NCI-H2171 (cell line): ENCODE measurements at places on chromosomes 5 and 9.

GRCh38 chr9:129414377-129414992 lies 206.4 kb downstream of the C9orf50 start:
- DNase-seq, result no peak

DNA sequence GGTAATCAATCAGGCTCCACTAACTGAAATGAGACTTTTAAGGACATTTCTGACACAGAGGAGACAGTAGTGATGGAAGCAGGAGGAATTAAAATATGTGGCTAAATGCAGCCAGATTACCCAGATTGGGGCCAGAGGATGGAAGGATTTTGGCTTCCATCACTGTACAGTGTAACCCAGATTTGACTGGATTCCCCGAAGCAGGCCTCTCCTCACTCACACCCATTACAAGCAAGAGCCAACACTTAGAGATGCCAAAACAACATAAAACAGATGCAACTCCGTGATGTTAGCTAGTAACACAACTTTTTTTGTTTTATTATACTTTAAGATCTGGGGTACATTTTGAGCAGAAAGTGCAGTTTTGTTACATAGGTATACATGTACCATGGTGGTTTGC lies 17.6 kb downstream of the TEK start:
- no peak for DNase-seq

DNA sequence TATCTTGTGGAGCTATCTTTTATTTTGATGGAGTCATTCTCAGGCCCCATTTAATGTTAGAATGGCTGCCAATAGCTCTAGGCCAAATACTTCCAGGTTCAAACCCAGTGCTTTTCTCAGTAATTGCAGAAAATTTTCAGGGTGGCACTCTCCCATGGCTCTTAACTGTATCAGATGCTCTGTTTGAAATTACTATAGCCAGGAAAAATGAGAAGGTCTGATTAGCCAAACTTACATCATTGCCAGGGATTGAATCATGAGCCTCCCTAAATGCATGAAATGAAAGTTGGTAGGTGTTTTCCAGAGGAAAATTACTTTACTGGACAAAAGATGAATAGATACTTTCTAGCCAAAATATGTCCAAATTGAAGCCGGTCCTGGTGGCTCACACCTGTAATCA lies 404.8 kb downstream of the MAT2B start:
- no peak for DNase-seq

DNA sequence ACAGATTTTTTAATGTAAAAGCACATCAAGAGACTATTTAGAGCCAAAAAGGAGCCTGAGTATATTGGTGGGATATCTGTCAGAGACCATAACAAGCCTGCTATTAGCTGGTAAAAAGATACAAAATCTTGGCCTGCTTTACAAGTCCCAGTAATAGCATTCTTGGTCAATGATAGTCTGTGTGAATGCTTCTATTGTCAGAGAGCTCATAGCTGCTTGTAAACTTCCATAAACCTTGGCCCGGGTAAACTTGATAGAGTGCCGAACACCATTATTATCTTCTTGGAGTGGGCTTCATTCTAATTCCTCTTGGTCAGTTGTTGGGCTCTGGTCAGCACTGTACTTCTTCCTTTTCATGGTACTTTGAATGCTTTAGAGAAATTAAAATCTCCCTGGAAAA lies 64.0 kb downstream of the UBAP1 start:
- no peak for DNase-seq

DNA sequence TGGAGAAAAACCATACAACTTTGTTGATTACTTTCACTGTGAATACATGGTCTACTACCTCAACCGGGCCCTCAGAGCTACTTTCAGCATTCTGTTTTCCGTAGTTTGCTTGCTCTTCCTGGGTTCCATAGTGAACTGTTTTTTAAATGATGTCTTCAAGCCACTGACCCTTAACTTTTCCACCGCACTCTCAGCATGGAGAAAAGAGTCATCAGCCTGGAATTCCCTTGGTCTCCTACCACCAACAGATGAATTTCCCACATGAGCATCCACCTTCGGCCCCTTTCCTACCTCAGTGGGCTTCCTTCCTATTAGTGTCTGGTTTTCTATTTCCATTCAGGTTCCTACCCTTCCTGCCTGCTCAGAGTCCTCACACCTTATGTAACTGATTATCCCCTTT lies 135.9 kb upstream of the ADAMTSL1 start:
- no peak for DNase-seq

DNA sequence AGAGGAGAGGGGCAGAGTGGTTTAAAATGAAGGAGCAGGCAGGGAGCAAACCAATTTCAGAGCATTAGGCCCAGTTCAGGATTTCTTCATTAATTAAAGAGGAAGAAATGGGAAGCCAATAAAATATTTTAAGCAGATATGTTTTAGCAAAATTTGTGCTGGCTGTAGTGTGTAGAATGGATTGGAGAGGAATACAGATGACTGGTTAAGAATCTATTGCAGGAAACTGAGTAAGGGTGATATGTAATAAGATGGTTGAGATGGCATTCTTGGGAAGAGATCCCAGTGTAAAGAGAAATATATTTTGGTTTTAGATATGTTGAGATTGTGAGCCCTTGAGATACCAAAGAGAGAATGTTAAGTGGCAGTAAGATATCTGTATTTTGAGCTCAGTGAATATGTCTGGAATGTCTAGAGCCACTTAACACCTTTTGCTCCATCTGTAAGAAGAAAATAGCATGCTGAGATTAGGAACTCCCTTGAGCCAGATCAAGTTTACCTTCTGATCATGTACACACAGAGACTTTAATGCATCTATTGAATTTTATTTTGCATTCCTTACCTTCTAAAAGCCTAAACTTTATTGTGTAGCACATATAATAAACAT lies 79.5 kb upstream of the SLC27A6 start:
- DNase-seq, result no peak

DNA sequence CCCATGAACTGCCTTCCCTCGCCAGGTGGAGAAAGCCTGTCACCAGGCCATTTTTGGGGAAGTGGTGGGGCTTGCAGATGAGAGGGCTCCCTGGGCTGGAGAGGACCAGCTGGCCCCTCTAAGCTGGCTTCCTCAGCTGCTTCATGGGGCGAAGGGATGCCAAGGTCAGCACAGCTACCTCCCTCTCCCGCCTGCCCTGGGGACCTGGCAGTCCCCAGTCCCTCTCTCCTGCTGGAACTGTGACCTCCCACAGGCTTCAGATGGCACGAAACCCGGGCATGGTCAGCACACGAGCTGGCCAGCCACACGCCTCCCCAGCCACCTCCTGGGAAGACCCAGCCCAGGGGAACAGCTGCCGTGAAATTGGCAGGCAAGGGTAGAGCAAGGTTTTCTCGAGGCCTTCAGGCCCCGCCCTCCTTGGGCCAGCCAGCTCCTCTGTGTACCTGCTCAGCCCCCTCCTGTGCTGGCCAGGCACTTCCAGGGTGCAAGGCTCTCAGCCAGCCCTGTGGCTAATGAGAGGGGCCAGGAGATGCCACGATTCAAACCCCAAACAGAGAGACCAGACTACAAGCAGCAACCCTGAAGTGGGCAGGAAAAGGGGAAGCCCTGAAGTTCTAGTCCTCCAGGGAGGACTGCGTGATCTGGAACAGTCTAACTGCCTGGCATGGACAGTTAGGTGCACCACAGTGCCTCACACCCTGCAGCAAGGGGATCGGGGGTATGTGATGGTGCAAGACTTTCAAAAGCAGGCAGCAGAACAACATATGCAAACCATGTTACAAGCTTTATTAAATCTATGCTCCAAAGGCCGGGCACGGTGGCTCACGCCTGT lies 12.9 kb downstream of the PLPP7 start:
- DNase-seq, result no peak

GRCh38 chr9:106753155-106753671 lies 109.8 kb upstream of the ZNF462 start:
- DNase-seq, result no peak

- DNase-seq, result no peak
These were observed 10.5 kb upstream of the TRIM36 start for GRCh38 chr5:115180165-115180709.

DNA sequence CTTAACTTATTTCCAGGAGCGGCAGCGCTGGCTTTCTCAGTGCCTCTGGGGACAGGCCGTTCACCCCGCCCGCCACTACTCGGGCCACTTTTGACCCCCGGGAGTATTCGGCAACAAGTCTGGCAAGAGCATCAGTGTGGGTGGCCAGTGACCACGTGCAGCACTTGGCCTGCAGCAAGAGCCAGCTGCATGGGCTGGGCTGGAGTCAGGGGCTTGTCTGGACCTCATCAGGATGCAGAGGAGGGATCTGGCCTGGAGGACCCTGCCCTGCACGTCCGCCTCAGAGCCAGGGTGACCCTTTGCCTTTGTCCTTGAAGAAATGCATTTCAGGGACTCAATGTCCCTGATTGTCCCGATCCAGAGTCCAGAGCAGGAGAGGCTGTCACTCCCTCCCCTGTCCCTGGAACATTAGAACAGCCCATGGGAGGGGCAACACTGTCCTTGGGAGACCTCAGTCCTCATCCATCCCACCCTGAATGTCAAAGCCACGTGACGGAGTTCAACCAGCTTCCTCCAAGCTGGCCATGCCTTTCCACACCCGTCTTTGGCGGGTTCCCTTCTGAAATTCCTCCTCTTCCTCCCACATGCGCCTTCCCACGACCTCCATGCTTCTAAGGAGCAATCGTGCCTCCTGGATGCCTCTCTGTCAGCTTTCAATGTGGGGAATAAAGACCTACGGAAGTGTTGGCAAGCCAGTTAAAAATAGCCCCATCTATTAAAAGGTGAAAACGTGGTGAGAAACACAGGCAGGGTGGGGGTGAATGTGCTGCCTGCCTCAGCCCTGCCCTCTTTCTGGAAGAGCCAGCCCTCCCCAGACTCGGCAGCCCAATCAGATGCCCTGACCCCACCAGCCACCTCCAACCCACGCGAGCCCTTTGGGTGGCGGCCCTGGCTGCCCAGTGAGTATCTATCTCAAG lies 99.0 kb downstream of the OLFM1 start:
- DNase-seq, result no peak

DNA sequence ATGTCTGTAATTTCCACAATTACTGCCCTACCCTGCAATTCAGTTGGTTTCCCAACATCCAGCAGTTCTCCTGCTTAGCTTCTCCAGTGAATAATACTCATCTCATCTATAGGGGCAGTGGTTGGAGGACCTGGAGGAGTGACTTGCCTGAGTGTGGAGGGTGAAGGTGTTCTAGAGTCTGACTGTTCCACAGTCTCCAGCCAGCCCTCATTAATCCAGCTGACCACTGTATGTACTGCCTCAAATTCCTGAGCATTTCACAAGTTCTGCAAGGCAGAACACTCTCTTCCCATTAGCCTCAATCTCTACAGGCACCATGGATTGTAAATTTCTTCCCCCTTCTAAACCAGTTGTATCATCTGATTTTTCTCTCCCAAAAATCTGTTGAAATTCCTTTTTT lies 147.4 kb upstream of the NFIL3 start:
- DNase-seq, result no peak

- DNase-seq, result no peak
These were observed 1999.3 kb downstream of the MAT2B start for GRCh38 chr5:165504674-165505073.

GRCh38 chr5:133847886-133848285 lies 120.5 kb downstream of the C5orf15 start:
- DNase-seq, result no peak

- no peak for DNase-seq
These were observed 9.7 kb downstream of the NOL8 start for GRCh38 chr9:92315456-92315855.

GRCh38 chr9:111866976-111867375 lies 29.6 kb upstream of the UGCG start:
- no peak for DNase-seq

DNA sequence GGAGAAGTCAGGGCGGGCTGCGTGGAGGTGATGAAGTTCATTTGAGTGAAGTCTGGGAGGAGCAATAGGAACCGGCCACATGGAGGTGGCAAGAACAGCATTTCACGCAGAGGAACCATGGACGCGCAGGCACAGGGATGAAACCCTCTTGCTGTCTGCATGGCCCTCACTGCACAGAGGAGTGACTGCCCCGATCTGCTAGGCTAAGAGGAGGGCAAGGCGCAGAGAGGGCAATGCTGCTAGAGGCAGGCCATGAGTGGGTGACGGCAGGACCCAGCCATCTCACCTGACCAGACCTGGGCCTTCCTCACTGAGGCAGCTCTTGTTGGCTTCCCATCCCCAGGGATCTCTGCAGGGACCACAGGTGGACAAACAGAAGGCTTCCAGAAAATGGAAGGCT lies 90.3 kb downstream of the BARX1 start:
- no peak for DNase-seq

GRCh38 chr5:178449163-178450070 lies 140.8 kb downstream of the COL23A1 start:
- DNase-seq, result no peak

- no peak for DNase-seq
These were observed 84.7 kb downstream of the RASGRF2 start for GRCh38 chr5:81044868-81045267.

DNA sequence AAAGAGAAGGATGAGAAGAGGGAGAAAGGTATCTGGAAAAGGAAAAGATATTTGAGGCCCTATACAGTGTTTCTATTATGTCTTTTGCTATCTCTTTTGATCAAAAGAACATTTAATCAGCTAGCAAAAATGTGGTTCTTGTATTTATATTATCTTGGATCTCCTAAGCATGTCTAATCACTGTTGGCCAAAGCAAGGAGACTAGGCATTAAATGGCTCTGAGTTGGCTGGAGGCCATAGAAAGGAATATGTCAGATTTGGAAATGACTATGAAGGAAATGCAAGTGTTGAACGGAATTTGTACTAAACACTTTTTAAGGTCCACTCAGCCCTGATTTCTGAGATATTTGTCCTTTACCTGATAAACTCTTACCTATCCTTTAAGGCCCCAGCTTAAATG lies 22.4 kb upstream of the THG1L start:
- no peak for DNase-seq

DNA sequence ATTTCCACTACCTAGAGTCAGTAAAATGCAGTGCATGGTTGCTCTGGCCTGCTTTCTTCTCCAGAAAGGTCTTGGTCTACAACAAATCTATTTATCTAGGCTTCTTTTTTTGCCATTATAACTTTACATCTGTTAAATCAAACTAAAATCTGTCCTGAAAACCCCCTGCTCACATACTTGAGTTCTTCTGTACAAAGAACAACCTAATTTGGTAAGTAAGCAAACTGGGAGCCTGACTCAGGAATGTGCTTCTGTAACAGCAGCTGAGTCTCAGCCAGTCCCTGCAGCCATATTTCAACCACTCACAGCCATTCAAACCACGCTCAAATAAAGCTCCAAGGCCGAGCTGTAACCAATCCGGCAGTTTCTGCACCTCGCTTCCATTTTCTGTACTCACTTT lies 95.8 kb downstream of the PLPP1 start:
- DNase-seq, result no peak

DNA sequence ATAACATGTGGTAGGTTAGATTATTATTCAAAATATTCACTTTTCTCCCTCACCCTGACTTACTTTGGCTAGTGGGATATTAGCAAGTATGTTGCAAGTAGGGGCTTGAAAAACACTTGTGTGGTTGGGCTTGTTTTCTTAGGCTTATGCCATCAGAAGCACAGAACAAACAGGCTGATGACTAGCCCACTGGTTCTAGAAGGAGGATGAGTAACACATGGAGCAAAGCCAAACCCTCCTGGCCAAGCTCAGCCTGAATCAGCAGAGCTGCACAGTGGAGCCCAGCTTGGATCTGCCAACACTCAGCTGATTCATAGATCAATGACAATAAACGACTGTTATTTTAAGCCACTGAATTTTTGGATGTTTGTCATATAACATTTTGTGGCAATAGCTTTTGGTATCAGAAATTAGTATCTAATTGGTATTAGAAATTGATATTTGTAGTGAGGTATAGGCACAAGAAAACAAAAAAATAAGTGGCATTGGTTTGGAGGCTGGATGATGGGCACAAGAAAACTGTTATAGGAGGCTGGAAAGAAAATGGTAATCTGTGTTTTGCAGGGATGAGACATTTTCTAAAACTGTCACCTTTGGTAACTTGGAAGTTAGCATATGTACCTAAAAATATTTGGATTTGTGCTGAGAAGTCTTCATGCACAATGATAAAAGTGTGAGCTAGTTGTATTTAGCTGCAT lies 46.1 kb upstream of the ZBED3 start:
- DNase-seq, result no peak
